ENCODE measurements at places on chromosomes 7 and 10.

- no peak for DNase-seq
These were observed 2.3 kb downstream of the VENTX start for GRCh38 chr10:133239990-133240389.

- DNase-seq = no peak
These were observed 16.5 kb downstream of the CNOT4 start for GRCh38 chr7:135493362-135493761.

DNA sequence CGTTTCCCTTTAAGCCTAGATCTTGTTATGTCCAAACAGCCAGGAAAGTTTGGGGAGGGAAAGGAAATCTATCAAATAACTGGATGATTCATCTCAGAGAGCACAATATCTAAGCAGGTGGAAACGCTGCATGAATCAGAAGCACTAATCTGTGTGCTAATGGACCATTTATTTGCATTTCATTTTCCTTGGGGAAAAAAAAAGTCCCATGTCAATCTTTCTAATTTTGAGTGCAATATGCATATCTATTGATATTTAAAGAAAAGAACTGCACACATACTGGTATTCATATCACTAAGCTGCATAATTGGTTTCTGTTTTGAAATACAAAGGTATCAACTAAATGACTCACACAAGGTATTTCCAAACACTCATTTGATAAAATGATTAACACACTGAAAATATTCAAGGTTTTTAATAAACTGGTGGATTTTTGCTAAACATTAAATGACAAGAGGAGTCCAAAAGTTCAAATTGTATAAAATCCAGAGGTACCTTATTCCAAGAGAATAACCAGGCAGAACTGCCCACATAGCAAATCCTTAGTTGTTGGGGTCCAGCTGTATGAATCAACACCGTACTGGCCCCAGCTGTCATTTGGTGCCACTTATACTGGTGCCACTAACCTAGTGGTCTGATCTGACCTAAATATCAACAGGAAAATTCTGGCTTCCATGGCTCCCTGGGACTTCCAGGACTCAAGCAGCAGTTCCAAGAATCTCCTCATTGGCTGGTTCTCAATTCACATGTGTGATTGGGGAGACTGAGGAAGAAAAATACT is 122.2 kb upstream of the SP4 start:
- no peak for DNase-seq

DNA sequence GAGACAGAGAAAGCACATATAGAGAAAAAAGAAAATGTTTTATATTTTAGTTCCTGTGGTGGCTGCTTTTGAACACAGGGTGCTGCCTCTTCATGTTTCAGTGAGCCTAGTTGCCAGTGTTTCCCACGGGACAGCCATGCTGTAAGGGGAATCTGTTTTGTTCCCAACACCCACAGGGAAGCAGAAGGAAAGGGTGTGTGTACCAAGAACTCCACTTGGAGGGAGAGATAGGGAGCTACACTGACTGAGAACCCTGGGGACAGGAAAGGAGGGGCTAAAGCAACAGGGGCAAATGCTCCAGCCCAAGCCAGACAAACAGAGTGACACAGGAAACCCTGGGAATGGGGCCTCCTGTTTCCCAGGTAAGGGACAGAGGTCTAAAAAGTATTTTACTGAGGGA is 40.2 kb downstream of the FRMPD2 start:
- DNase-seq = no peak

- no peak for DNase-seq
These were observed 58.8 kb downstream of the TCERG1L start for GRCh38 chr10:131252567-131253276.

DNA sequence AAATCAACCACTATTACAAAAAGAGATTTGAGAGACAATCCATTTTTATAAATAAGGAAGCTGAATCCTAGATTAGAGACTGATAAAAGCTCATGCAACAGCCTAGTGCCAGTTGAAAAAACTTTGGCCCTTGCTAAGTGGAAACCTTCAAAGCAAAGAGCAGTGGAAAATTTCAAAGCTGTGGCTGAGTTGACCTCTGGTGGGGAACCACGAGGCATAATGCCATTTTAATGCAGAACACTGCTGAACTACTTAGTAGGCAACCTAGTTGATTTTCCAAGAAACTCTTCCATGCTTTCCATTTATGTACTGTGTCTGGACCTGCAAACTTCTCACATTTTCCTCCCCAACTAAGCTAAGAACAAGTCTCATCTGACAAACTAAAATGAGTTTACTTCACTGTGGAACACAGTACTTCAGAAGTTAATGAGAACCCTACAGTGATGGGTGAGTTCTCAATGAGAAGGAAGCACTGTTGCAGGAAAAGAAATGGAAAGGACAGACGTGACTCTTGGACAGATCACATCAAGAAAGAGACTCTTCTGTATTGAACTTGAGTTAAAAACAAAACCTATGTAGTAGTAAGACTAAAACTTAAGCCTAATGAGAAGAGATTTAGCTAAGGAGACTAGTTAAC is 19.5 kb downstream of the FZD9 start:
- DNase-seq = no peak

DNA sequence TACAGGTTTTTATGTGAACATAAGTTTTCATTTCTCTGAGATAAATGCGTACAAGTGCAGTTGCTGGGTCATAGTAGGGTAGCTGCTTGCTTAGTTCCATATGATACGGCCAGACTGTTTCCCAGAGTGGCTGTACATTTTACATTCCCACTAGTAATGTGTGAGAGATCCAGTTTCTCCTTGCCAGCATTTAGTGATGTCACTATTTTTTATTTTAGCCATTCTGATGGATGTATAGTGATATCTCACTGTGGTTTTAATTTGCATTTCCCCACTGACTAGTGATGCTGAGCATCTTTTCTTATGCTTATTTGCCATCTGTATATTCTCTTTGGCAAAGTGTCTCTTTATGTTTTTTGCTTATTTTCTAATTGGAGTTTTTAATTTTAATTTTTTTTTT is 4.2 kb downstream of the ZMIZ2 start:
- no peak for DNase-seq

DNA sequence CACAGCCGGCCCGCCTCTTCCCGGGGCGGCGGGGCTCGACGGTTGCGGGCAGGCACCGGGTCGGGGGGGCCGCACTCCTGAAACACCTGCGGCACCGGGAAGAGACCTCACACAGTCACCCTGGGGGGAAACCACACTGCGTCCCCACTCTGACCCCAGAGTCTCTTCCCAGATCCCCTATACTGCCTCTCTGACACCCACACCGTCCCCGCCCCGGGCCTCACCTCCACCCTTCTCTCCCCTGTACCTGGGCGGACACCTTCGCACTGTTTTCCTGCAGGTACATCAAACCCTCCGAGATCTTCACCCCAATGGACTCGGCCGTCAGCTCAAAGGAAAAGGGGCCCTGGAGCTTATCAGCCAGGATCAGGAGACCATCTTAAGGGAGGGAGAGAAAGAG is 3.4 kb upstream of the GAL3ST4 start:
- DNase-seq = no peak

DNA sequence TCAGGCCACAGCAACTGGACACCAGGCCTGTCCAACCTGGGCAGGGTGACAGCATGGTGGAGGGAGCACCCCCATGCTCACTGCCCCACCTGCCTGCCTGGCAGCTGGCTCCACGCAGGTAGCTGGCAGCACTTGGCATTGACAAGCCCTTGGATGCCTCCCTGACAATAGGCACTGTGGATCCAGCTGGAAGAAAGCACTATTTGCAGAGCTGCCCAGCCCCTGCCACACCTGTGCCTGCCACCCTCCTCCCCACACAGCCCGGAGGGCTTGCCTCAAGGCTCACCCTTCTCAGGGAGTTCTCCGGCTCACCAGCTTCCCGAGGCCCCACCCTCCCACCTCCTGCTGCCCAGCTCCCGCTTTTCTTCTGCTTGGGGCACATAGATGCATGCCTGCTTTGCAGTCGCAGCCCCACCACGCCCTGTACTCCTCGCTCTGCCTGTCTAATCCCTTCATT is 160.1 kb downstream of the NEURL1 start:
- DNase-seq = no peak

- DNase-seq = no peak
These were observed 57.9 kb downstream of the STK32C start for GRCh38 chr10:132249824-132250375.

- DNase-seq = no peak
These were observed 17.1 kb downstream of the CNNM1 start for GRCh38 chr10:99346247-99346646.

DNA sequence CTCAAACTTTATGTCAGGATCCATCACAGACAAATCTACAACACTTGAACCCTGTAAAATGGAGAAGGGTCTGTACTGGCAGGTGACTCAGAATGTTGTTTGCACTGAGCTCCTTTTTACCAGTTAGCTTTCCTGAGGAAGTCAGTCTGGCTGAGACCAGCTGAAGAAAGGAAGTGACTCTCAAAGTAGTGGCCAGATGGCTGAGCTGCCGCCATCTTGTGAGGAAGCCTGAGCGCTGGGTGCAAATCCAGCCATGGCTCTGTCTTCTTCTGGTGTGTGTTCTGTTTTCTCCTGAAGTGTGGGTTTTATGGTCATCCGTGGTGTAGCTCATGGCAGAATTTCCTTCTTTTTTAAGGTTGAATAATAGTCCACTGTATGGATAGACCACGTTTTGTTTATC is 25.5 kb upstream of the ECHDC3 start:
- DNase-seq = no peak

- no peak for DNase-seq
These were observed 396.4 kb downstream of the SDK1 start for GRCh38 chr7:3697472-3697871.

- peak; percentile 14 for DNase-seq
These were observed 325.0 kb downstream of the PLXNA4 start for GRCh38 chr7:132251327-132251659.

DNA sequence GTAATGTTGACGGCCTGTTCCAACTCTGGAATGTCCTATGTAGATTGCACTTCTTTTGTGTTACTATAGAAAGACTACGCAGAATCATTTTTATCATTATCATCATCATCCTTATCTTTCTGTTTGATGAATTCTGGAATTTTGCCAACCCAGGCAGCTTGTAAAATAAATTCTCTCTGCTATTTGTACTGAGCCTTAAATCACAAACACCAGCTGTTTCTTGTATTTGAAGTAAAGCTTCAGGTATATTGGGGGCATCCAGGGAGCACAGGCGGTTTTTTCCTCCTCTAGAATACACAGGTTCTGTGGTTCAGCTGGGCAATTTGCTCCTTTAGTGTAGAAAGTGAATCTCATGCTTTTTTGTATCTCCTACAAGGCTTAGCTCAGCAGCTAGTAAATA is 14.9 kb upstream of the CPA5 start:
- DNase-seq = no peak

DNA sequence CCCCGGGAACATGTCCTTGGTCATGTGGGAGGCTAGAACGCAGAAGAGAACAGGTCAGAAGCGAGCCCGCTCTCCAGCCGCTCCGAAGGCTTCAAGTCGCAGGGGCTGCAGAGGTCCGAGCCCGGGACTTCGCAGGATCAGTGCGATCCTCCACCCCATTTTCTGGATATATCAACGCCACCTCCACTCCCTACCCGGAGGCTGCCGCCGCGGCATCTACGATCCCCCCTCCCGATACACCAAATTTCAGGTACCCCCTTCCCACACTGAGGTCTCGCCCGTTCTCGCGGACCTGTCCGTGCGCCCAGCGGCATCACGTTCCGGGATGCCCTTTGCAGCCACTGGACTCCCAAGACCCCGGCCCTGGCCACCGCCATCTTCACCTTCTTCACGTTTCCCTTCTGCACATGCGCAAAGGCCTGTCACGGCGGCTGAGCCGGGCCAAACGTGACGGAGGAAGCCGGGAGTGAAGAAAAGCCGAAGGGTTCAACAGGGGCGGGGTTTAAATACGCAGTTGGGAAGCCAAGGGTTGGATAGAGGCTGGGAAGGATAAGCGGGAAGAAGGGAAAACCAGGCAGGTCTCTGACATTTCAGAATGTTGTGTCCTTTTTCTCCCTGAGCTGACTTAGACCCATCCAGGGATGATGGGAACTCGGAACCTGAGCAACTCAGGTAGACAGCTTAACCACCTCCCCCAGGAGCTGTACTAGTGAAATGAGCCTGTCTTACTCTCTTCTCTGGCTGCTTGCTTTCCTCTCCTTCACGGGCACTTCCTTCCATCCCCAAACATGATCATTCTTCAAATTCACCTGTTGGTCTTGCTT is at the start of gene NDUFB8:
TSS of gene NDUFB8 (minus strand) at position 397 of the 824 bp plus-strand sequence. CDS start at position 377, 20 bp downstream.
- peak; percentile 90 for DNase-seq

GRCh38 chr7:111528331-111528730 is 34.0 kb downstream of the IMMP2L start:
- no peak for DNase-seq

- DNase-seq = no peak
These were observed 749.1 kb upstream of the LRRTM3 start for GRCh38 chr10:66176772-66177171.

- peak; percentile 12 for DNase-seq
These were observed 41.9 kb downstream of the ENO4 start for GRCh38 chr10:116891208-116891607.

DNA sequence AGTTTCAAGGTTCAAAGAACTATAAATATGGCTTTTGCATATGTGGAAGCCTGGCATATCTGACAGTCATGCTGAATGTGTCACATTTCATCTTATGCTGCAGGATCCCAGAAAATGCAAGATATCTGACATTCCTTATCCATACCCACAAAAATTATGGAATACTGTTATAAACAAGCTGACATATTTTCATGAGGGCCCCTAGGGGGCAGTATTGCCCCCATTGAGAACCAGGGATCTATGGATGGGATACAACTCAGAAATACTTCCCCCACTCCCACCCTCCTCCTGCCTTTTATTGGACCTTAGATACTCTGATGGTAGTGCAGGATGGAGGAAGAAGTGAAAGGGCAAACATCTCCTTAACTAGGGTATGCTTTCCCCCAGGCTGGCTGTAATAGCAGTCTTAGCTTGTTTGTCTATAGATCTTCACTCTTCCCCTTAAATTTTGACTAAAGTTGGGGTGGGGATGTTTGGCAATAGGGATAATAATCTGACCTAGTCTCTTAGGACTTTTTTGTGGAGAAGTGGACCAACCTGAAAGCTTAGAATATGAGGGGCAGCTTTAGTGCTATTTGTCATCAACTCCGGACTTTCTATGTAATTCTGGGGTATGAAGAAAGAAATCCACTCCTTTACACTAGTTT is 3.5 kb upstream of the GNGT1 start:
- peak; percentile 38 for DNase-seq

DNA sequence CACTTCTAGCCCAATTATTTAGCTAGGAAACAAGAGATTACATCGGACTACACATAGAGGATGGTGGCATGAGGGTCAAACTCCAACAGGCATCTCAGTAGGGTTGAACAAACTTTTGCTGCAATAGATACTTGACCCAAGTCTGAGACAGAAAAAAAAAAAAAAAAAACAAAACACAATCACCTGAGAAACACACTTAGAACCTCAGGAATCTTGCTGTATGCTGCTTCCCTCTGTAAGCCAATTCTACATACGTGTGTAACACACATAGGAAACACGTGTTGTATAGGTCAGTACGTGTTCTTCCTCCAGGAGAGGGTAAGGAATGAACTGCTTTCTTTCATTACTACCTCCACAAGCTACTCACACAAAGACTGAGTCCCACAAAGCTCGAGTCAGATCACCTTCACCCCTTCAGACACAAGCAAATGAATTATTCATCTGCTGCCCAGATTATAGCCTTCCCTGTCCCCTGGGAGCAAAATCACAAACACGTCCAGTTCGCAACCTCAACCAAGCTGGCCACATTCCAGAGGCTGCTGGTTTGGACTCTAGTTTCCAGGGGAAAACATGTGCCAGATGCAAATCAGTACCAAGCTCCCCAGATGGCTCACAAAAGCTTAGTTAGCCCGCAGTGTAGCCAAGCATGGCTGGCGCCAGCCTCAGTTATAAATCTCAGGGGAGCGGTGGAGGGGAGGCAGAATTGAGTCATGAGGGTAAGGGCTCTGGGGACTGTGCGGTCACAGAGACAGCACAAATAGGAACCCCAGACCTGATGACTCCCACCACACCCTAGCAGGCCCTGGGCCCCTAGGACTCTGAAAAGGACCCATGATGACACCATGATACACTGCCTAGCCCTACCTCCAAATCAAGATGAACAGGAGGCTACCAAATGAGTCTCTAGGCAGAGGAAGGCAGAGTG is 15.1 kb downstream of the PSAP start:
- peak; percentile 59 for DNase-seq

All from AG08396 (cell line).